ENCODE measurements at places on chromosomes 3 and 15.
A peak's percentile ranks its signal among the peaks of the same experiment; 100 is the strongest.

- no peak for DNase-seq
Observed at GRCh38 chr15:61033940-61034677, 195.0 kb downstream of the RORA start.

- no peak for DNase-seq
Observed at GRCh38 chr3:152591515-152591914, 243.4 kb upstream of the P2RY1 start.

DNA sequence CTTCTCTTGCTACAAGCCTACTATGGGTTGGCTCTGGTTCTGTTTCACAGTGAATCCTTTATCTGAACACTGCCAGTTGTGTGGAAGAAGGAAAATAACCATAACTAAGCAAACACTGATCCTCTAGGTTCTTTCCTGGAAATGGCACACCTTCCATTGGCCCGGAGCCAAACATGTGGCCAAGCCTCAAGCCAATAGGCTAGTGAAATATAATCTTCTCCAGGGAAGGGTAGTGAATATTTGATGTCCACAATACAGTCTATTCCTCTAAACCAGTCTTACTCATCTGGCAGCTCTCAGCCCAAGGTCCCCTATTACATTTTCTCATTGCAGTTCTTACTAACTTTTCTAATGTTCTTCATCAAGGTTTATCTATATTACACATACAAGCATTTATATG, 921.3 kb downstream of the TUSC7 start:
- no peak for DNase-seq

DNA sequence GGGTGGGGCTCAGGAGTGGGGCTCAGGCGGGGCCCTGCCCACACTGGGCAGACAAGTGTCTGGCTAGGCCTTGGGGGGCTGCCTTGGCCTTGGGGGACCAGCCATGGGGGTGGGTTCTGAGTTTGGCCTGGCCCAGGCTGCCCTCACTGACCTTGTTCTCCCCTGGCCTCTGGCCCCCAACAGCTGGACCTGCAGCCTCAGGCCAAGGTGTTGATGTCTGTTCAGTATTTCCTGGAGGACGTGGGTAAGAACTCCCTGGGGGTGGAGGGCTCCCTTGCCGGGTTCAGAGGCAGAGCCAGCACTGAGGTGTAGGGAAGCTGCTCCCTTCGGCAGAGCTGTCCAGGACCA, 20.0 kb downstream of the PRKCD start:
- no peak for DNase-seq

- DNase-seq = no peak
Observed at GRCh38 chr15:34360298-34360697, 6.7 kb downstream of the LPCAT4 start.

GRCh38 chr3:161557445-161558150, 61.0 kb downstream of the OTOL1 start:
- no peak for DNase-seq

DNA sequence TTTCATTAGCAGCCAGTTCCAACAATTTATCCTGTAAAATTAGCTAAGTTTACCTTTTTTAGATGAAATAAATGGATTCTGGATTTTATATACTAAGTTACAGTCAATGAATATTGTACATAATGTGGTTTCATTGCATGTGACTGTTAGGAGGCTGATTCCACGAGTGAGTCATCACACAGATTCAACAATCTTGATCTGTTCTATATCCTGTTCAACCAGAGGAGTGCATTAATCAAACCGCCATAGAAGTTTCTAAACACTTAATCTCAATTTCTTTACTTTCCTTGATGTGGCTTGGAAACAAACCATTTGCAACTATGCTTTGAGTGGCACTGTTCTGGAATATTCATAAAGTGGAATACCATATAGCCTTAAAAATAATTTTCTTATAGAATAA, 15.3 kb downstream of the DNAJC13 start:
- DNase-seq = no peak

- DNase-seq = no peak
Observed at GRCh38 chr3:29426302-29427226, 145.7 kb downstream of the RBMS3 start.

GRCh38 chr15:33788906-33789540, 179.3 kb upstream of the CHRM5 start:
- DNase-seq = no peak

- no peak for DNase-seq
Observed at GRCh38 chr3:153734777-153735551, 386.2 kb upstream of the ARHGEF26 start.

- no peak for DNase-seq
Observed at GRCh38 chr3:168693870-168694269, 598.1 kb upstream of the GOLIM4 start.

DNA sequence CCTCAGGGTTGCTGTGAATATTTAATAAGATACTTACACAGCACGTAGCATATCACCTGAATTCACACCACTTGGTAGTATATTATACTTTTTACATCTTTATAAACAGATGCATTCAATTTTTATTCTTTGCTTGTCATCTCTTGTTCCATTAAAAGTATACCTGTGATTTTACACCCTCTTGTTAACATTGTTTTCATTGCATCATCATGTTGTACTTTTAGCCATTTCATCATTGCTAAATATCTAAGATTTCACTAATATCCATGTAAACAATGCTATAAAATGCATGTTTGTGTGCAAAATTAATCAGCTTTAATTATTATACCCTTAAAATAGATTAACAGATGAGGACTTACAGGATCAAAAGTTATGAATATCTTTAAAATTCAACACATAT, 155.3 kb downstream of the MEX3B start:
- no peak for DNase-seq

- no peak for DNase-seq
Observed at GRCh38 chr15:47650564-47650963, 66.7 kb upstream of the SEMA6D start.

GRCh38 chr3:169356284-169356955, 307.1 kb downstream of the MECOM start:
- no peak for DNase-seq

- no peak for DNase-seq
Observed at GRCh38 chr15:85785887-85786780, 8.6 kb downstream of the KLHL25 start.

DNA sequence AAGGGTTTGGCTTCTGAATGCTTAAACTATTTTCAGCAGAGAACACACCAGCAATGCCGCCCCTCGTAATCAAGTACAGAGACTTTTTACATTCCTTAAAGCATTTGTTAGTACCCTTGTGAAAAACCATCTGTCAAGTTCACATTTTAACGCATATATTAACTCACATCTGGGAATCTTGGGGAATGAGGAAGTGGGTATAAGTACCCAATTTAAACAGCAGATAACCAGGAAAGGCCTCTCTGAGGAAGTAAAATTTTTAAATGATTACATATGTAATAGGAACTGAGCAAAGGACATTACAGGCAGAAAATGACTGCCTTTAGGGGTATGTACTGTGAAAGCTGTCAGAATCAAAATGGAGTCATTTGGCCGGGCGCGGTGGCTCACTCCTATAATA, 12.8 kb upstream of the CFAP44 start:
- DNase-seq = no peak

DNA sequence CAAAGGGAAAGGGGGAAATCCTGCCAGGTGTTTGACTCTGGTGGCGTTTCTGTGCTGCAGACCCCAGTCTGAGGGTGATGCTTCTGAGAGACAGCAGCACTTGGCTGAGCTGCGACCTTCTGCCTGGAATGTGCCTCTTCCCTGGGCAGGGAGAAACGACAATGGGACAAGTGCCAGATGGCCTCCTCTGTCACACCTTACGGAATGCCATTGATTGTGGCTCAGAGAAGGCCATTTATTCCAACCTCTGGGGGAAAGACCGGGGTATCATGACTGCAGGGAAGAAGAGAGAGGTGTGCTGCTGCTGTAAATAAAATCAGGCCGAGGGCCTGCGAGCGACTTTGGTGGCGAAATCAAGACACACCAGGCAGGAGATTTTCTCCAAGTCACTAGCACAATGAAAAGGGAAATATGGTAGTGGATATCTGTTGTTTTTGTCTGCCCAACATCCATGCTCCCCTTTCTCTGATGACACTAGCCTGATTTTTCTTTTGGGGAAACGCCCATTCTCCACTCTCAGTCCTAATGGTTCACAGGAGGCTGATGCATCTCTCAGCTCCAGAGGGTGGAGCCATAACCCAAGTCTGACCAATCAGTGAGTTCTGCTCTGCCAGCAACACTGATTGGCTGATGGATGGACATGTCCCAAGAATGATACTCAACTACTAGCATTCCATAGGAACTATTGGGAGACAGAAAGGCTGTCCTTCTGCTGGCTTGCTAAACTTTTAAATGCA, 336.1 kb downstream of the FOXP1 start:
- no peak for DNase-seq

DNA sequence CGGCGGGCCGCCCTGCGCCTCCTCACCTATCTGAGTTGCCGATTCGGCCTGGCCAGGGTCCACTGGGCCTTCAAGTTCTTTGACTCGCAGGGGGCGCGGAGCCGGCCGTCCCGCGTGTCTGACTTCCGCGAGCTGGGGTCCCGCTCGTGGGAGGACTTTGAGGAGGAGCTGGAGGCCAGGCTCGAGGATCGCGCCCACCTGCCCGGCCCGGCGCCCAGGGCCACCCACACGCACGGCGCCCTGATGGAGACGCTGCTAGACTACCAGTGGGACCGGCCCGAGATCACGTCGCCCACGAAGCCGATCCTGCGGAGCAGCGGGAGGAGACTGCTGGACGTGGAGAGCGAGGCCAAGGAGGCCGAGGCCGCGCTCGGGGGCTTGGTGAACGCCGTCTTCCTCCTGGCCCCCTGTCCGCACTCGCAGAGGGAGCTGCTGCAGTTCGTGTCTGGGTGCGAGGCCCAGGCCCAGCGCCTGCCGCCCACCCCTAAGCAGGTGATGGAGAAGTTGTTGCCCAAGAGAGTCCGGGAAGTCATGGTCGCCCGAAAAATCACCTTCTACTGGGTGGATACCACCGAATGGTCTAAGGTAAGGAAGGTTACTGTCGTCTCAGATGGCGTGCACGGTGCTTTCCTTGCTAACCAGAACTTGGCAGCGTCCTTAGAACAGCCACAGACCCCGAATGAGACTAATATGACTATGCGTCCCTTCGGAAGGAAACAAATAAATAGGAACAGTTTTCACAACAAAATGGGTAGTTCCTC, 567 bp downstream of the TICRR start:
- DNase-seq = peak; percentile 70

GRCh38 chr3:61442696-61443095, 118.7 kb upstream of the PTPRG start:
- no peak for DNase-seq

GRCh38 chr15:94607176-94607654, 375.9 kb downstream of the MCTP2 start:
- peak; percentile 66 for DNase-seq

DNA sequence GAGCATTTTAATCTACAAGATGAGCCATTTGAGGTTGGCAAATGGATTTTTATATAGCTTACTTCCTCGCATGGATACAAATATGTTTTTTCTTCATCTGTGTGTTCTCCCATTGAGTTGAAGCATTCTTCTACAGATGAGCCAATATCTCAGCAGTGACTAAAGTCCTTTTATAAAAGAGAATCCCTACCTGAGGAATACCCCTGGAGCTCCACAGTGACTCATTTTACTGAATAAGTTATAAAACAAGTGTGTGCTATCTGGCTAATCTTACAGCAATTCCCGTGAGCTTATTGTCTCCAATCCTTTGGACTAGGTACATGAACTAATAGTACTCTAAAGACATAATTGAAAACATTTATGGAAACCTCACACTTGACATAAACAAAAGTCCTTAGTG, 354.2 kb upstream of the BCHE start:
- no peak for DNase-seq

DNA sequence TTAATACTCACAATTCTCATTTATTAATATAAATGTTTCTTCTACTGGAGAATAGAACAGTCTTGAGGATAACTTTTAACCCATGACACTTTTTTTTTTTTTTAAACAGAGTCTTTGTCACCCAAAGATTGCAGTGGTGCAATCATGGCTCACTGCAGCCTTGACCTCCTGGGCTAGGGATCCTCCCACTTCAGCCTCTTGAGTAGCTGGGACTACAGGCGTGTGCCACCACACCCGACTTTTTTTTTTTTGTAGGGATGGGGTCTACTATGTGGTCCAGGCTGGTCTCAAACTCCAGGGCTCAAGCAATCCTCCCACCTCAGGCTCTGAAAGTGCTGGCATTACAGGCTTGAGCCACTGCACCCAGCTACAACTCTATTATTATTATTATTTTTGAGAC, 34.5 kb downstream of the PIK3CB start:
- DNase-seq = no peak

DNA sequence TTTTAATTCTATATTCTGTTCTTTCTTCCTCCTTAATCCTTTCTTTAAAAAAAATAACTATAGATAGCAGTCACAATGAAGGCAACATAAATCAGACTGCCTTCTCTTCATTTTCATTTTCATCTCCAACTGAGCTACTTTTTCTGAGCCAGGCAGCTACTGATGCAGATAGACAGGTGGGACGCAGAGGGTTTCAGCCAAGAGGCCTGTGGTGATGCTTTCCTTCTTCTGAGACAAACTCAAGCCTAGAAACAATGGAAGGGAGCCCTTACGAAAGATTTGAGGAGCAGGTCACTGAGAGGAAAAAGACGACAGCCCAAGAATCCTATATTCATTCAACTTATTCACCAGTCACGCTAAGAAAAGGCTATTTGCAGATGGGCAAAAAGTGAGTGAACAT, 220.0 kb upstream of the MLF1 start:
- no peak for DNase-seq

DNA sequence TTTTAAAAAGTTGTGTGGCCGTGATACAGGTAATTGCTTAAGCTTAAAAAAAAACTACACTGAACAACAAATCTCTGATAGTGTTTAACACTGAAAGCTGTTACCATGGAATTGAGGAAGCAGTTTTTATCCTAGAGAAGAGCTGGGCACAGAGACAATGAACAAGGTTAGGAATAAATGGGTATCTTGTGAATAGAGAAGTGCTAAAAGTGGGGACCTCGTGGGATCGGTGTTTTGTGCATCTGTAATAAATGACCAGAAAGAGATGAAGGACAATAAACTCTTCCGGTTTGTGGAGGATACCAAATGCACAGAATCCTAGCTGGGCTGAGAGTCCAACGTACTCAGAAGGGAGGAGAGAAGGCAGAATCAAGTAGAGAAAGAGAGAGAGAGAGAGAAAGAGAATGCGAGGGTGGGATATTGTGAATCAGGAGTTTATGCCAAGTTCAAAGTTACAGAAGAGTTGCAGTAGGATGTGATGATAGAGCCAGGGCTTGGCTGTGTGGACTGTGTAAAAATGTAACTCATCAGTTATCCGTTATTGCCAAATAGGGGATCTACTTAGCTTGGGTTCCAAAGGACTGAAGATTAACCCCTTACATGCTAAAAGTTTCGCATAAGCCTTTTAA, 148.9 kb downstream of the IL20RB start:
- no peak for DNase-seq
